IPS DF 6.9 (cell line): ENCODE measurements at places on chromosomes 6 and 20.

DNA sequence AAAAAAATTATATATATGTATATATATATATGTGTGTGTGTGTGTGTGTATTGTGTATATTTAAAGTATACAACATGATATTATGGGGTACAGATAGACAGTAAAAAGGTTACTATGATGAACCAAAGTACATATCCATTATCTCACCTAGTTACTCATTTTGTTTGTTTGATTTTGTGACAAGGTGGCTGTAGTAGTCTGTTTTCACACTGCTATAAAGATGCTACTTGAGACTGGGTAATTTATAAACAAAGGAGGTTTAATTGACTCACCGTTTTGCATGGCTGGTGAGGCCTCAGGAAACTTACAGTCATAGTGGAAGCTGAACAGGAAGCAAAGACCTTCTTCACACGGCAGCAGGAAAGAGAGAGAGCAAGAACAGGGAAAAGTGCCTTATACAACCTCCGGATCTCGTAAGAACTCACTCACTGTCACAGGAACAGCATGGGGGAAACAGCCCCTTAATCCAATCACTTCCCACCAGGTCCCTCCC, 30.2 kb upstream of the DACT2 start:
- no peak for DNase-seq

- no peak for DNase-seq
These were observed 51.5 kb upstream of the ADTRP start for GRCh38 chr6:11830105-11830504.

DNA sequence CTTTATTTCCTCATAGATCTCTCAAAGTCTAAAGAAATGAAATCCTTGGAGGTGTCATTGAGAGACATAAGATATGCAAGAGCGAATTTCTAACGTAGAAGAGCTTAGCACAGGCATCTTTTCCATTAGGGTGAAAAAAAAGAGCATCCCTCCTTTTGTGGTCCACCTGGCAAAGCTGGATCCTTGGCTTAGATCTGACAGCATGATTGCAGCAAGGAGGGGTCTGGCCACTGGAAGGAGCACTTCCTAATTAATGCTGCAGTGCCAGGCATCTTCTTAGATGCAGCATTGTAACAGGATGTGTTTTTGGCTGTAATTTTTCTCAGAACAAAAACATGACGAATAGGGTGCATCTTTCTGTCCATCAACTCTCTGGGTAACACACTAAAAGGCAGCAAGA, 60.1 kb upstream of the TFAP2D start:
- no peak for DNase-seq

- peak; percentile 78 for DNase-seq
These were observed 10.2 kb upstream of the CST5 start for GRCh38 chr20:23889775-23890187.

- no peak for DNase-seq
These were observed 4.9 kb downstream of the ABCC10 start for GRCh38 chr6:43432009-43432945.

GRCh38 chr6:111813237-111813636, 60.0 kb downstream of the FYN start:
- no peak for DNase-seq

- no peak for DNase-seq
These were observed 145.1 kb upstream of the PRDM1 start for GRCh38 chr6:105940990-105941389.

DNA sequence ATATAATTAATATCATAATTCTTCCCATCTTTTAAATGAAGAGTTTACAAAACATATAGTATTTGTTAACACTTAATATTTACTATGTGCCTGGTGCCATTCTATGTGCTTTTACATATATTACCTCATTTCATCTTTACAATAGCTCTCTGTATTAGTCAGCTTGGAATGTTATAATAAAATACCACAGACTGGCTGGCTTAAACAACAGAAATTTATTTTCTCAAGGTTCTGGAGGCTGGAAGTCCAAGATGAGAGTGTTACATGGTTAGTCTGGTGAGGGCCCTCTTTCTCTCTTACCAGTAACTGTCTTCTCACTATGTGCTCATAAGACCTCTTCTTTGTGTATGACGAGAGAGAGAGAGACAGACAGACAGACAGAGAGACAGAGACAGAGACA, 110.2 kb downstream of the NKAIN2 start:
- DNase-seq, result no peak

- no peak for DNase-seq
These were observed 88.3 kb downstream of the SSR1 start for GRCh38 chr6:7224731-7225130.

GRCh38 chr6:41964201-41964887, 22.7 kb upstream of the CCND3 start:
- DNase-seq, result no peak

DNA sequence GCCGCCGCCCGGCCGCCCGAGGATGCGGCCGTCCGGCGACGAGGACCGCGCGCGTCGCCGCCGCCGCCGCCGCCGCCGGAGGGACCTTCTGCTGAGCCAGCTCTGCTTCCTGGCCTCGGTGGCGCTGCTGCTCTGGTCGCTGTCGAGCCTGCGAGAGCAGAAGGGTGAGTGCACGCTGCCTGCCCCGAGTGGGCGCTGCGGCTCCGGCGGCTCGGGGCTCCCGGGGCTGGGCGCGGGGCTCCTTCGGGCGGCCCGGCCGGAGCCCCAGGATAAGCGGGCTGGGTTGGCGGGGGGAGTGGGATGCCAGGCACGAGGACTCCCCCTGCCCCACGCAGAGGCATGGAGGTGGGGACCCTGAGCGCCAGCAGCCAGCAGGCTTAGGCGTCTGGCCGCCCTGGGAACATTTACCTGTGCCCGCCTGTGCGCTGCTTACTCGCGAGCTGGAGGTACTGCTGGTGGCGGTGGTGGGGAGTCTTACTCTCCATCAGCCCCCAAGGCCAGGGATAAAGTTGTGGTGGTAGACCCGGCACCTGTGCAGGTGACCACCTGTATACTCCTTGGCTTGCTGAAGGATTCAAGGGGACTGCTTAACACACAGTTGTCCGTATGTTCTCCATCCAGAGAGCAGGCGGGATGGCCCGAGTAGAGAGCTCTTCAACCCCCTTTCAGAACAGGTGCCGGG, 520 bp downstream of the SLC24A3 start:
- DNase-seq, result no peak

DNA sequence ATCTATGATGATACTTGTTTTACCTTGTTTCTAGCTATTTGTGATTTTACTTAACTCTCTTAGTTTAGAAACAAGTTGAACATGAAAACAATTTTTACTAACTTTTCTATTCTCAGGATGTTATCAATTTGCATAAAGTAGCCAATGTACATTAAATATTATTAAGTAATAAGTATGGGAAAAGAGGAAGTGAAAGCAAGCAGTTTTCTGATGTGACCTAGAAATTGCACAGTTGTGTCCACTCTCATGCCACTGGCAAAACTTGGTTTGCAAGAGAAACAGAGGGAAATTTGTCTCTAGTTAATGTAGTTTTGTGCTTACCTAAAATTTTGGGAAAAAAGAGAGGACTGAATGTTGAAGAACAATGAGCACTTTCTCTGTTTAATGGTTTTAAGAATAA, 19.2 kb upstream of the TSPYL1 start:
- no peak for DNase-seq

- no peak for DNase-seq
These were observed 81.0 kb upstream of the SNX9 start for GRCh38 chr6:157741948-157742556.

- no peak for DNase-seq
These were observed 9.7 kb upstream of the CD40 start for GRCh38 chr20:46108435-46108841.

DNA sequence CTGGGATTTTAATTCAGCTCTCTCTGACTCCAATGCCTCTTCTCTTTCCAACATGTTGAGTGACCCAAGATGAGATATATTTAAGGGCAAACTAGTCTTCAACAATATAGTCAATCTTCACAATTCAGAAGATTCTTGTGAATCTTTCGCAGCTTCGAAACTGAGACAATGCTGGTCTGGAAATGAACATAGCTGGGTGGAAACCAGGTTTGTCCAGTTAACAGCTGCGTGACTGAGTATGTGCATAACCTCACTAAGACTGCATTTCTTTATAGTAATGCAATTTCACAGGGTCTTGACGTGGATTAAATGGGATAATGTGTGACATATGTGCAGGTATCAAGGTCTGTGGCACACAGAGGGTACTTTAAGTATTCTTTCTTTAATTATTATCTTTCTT, 18.9 kb downstream of the PTPRT start:
- DNase-seq, result no peak

DNA sequence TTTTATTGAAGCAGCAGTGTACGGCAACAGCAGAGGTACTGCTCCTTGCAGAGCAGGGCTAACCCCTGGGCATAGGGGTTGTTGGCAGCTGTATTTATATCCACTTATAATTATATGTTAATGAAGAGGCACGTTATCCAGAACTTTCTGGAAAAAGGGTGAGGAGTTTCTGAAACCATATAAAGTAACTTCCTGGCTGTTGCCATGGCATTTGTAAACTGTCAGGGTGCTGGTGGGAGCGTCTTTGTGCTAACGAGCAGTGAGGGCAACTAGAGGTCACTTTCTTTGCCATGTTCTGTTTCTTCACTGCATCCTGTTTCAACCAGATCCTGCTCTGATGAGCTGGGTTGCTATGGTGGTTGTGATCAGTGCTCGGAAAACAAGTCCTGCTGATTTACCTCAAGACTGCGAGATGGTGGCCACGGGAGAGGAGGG, 11.1 kb upstream of the ARFGEF2 start:
- no peak for DNase-seq

- no peak for DNase-seq
These were observed 423.3 kb downstream of the QKI start for GRCh38 chr6:163837691-163838431.

- no peak for DNase-seq
These were observed 97.3 kb downstream of the GPR6 start for GRCh38 chr6:110075406-110075805.

DNA sequence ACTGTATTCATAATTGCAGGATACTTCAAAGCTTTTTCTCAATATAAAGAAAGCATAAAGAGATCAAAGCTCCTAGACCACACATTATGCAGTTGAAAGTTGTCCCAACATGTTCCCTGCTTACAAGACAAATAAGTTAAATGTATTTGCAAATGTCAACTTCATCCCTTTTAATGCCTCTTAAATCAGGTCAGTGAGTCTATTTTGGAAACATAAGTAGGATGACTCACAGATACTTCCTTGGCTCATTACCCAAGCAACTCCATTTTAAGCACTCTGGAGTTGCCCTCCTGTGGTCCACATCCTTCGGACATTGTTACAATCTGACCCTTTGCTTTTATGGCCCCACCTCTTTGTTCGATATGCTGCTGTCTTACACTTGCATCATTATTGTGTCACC, 162.0 kb downstream of the FAXC start:
- DNase-seq, result no peak

GRCh38 chr6:132490024-132490423, 22.9 kb downstream of the STX7 start:
- DNase-seq, result no peak
